ENCODE measurements at places on chromosomes 3 and 15.

- DNase-seq: peak; percentile 85
Observed at GRCh38 chr3:72230774-72231379, 445.9 kb upstream of the PROK2 start.

- DNase-seq: peak; percentile 65
Observed at GRCh38 chr3:114498539-114499370, 204.9 kb downstream of the TIGIT start.

GRCh38 chr3:31918179-31919150, 62.6 kb downstream of the OSBPL10 start:
- DNase-seq: no peak

GRCh38 chr3:136819392-136819730, 435 bp downstream of the SLC35G2 start:
- DNase-seq: peak; percentile 75

DNA sequence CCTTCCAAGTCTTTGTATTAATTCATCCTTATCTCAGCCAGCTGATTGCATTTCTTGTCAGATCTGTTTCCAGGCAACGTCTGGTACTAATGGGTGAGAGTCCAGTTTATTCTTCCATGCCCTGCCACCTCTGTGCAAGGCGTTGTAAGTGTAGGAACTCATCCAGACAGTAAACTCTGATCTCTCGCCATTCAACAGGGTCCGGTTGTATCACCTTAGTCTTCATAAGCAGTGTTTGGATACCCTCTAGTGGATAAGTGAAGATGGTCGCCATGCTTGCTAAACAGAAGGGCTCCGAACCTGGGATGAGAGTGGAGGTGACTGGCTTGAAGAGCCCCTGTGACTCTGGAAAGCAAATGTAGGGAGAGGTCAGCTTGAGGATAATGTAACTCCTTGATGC, 51.6 kb upstream of the CMTM7 start:
- peak; percentile 7 for DNase-seq

GRCh38 chr15:48674876-48675275, 29.4 kb upstream of the FBN1 start:
- peak; percentile 78 for DNase-seq

GRCh38 chr15:65201918-65202317, 9.4 kb downstream of the CILP start:
- DNase-seq: no peak

DNA sequence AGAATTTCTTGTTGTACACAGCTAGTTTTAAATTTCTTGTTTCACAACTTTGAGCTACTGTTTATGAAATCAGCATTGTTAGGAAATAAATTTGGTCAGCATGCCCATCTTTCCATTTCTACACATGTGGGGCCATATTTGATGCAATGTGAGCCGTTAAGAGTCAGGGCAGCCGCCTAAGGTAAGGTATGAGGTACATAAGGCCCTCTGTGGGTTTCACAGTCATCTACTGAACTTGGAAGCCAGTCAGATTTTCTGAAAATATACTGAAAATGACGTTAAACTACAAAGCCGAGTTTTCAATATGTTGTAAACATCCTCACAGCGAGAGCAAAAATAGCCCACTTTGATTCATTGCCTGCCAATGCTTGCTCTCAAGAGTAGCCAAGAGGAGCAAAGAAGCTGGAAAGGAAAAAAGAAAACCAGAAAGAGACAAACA, 94.7 kb upstream of the PDZRN3 start:
- DNase-seq: peak; percentile 76

- DNase-seq: peak; percentile 90
Observed at GRCh38 chr3:52428151-52429005, 16.5 kb downstream of the SEMA3G start.

- DNase-seq: no peak
Observed at GRCh38 chr15:57256939-57257338, 119.4 kb upstream of the CGNL1 start.

DNA sequence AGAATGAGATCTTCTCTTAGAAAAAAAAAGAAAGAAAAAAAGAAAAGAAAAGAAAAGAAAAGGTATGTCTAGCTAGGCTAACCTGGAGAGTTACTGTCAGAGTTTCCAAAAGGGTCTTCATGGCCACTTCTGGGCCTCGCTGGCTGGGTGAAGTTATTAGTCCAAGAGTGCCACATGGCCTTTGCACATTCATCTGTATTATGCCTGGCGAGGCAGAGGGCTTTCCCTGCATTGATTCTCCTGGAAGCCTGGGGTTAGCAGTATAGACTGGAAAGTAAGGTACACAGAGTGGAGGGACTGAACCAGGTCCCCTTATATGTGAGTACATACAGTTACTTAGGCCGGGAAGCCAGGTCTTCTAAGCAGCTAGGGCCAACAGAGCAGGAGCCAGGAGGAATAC, 54.8 kb upstream of the CGNL1 start:
- DNase-seq: no peak

GRCh38 chr3:188962253-188963247, 209.2 kb upstream of the TPRG1 start:
- no peak for DNase-seq

GRCh38 chr15:66288093-66288492, 5.3 kb upstream of the DIS3L start:
- DNase-seq: no peak

DNA sequence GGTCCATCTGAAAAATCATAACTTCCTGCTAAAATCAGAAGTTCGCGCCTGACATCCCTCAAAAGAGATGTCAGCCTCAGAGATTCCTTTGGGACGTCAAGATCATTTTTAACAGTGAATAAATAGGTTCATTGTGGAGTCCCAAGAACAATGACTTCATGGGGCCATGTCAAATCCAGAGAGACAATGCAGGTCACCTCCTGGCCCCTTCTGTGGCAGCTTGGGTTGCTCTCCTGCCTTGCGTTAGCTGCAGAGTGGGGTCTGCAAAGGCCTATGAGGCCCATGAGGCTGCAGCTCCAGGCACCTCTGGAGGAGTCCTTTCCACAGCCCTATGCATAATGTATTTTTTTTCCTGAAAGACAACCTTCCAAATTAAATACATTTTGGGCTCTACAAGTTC, 282.3 kb downstream of the ADAMTS17 start:
- DNase-seq: no peak

DNA sequence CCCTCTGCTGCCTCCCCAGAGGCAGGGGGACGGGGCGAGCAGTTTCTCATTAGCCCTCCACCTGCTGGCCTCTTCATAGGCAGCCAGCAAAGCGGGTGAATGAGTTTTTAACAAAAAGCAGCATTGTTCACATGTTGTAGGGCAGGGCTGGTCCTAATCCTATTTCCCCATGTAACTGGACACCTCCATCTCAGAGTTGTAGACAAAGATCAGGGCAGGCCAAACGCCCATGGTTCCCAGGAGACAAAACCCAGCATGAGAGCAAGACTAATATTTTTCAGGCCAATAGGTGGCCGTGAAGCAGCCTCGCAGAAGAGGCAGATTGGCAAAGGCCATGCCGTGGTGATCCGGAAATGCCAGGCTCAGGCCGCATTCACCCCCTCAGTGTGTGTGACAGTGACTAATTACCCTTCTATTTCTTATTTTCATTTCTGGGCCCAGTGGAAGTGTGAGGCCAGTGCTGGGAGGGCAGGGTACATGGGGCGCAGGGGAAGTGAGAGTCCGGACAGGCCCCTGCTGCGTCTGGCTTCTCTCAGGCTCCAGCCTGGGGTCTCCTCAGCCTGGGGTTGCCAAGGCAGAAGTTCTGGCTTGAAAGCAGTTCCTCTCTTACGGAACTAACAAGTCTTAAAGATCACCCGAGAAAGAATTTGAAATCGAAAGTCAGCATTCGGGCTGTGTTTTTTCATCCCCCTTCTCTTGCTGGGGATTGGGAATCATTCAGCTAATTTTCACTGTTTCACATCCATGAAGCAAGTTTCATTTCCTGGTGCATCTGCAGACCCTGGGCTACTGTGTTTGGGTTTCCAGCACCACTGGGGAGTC, 64.8 kb downstream of the BOC start:
- peak; percentile 83 for DNase-seq

DNA sequence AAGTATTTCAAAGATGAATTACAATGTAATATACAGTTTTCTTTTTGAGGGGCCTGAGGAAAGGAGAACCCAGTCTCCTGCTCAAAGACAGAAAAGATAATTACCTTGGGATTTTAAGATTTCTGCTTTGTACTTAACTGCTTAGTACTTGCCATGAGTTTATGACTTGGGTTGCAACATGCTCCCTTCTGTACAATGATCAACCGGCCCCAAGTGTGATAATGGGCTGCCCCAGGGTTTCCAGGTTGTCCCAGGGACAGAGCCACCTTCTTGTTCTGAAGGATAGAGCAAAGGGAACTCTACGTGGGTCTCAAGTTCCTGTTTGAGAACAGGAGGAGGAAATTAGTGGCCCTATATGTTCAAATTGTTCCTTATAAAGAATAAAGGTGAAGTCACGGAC, 104.8 kb downstream of the ABHD5 start:
- no peak for DNase-seq

DNA sequence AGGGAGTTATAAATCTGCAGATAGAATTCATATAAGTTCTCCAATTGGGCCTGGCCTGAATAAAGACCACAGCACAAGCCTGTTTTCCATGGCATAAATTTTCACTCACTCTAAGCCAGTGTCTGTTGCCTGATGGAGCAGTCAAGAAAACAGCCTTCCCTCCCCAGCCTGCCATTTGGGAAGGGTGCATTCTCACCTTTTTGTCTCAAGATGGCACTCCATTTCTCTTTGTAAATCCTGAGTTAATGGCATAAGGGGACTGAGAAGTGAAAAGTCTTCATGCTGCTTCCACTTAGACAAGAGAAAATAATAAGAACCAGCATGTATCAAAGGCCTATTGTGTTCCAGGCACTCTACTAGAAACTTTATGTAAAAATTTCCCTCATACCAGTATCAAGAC, 115.6 kb upstream of the MANF start:
- peak; percentile 16 for DNase-seq

DNA sequence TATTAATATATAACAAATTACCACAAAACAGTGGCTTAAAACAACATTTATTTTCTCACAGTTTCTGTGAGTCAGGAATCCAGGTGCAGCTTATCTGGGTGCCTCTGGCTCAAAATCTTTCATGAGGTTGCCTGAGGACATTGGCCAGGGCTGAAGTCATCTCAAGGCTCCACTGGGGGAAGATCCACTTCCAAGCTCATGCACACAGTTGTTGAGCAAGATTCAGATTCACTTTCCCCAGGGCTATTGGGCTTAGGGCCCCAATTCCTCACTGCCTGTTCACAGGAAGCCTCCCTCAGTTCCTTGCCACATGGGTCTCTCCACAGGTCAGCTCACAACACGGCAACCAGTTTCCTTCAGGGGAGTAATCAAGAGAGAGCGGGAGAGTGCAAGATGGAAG, 35.0 kb downstream of the RFTN1 start:
- DNase-seq: peak; percentile 73

GRCh38 chr3:52117537-52117936, 36.7 kb downstream of the POC1A start:
- no peak for DNase-seq

DNA sequence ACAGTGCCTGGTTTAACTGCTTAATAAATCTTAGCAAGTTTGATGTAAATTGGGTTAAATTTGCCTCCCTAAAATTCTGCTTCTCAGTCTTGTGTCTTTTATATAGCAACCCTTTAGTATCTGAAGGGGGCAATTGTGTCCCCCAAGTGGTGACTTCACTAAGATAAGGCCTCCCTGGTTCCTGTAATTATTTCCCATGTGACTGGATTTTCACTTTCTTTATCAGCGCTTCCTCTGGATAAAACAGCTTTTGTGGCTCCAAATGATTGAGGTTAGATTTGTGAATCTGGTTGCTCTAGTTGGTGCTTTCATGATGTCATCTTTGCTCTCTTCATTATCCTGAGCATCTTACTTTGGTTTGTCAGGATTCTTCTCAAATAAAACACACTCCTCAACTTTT, 334.3 kb upstream of the CTDSPL start:
- no peak for DNase-seq

GRCh38 chr3:72154391-72155335, 369.7 kb upstream of the PROK2 start:
- peak; percentile 89 for DNase-seq

- peak; percentile 28 for DNase-seq
Observed at GRCh38 chr3:171347301-171348039, 112.7 kb downstream of the TNIK start.

- DNase-seq: peak; percentile 32
Observed at GRCh38 chr15:51093839-51094605, 684 bp downstream of the TNFAIP8L3 start.

- DNase-seq: no peak
Observed at GRCh38 chr3:5766848-5767247, 579.3 kb downstream of the EDEM1 start.

DNA sequence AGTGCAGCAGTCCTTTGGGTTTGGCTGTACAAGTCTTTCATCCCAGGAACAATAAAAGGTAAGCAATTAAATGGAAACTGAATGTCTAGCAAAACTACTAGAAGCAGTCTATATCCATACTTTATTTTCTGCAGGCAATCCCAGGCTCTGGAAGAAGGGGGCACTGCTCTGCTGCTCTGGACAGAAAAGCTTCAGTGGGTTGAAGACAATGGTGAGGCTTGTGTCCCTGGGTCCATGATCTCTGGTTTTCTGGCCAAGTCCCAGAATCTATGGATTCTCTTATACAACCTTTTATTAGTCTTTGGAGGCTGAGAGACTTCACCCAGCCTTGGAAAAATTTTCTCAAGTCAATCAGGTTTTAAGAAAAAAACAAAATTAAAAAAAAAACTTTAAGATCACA, 35.6 kb downstream of the SCAP start:
- DNase-seq: no peak

GRCh38 chr15:100050877-100051786, 290.6 kb downstream of the ADAMTS17 start:
- DNase-seq: no peak

GRCh38 chr3:3587647-3587972, 211.6 kb upstream of the LRRN1 start:
- no peak for DNase-seq

- DNase-seq: no peak
Observed at GRCh38 chr15:57285386-57285785, 90.9 kb upstream of the CGNL1 start.

DNA sequence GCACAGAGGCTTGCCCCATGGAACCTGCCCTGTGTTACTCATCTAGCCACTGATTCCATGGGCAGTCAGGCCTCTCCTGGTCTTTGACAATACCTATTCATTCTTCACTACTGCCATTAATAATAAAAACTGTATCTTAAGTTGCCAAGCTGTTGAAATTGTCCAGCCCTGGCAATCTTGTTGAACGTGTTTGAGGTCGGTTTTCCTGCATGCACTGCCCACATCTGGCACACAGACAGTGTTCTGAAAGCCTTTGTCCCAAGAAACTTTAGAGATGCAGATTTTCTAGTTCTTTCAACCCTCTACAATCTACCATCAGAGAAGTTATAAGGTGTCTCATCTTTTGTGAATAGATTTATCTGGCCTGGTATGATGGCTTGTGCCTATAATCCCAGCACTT, 567.2 kb upstream of the NECTIN3 start:
- DNase-seq: peak; percentile 64

GRCh38 chr15:85540085-85540797, 159.8 kb downstream of the AKAP13 start:
- no peak for DNase-seq

DNA sequence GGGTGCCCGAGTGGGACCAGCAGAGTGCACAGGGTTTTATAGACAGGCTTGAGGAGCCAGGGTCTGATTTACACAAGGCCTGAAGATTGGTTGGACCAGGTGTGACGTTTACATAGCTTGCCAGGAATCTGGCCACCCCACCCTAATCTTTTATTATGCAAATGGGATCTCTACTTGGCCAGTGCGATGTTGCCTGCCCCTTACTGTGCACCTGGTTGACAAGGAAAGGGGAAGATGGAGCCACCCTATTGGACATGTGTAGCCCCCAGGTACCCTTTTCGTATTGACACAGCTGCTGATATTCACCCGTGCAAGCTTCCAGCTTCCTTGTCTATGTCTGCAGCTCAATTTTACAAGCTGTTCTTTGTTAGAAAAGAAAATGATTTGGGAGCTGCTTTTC, 132.0 kb downstream of the ARNT2 start:
- no peak for DNase-seq

GRCh38 chr15:37586976-37587375, 347.5 kb upstream of the TMCO5A start:
- DNase-seq: peak; percentile 51
